ENCODE measurements at places on chromosomes 6 and 20.

- DNase-seq: no peak
These were observed 93.3 kb upstream of the IYD start for GRCh38 chr6:150275489-150275888.

- no peak for DNase-seq
These were observed 68.5 kb downstream of the FAM229B start for GRCh38 chr6:112155886-112156285.

- DNase-seq: no peak
These were observed 43.1 kb upstream of the SNX9 start for GRCh38 chr6:157779705-157780604.

DNA sequence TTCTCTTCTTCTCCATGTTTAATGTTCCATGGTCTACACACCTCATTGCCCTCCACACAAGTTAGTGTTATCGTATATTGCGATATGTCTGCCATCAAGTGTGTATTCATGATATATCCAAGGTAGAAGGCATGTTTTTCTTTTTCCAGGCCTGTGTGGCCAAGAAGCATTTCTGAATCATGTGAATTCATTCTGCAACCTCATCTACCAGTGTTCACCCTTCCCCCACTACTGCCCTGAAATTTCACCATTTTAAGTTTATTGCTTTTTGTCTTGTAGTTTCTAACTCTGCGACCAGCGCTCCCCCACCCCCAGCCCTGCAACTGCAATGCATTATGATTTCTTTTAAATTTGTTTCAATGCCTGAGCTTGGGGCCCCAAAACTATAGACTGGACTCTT is 618.0 kb upstream of the FLRT3 start:
- DNase-seq: no peak

- DNase-seq: no peak
These were observed 314.1 kb downstream of the CD83 start for GRCh38 chr6:14431385-14432330.

DNA sequence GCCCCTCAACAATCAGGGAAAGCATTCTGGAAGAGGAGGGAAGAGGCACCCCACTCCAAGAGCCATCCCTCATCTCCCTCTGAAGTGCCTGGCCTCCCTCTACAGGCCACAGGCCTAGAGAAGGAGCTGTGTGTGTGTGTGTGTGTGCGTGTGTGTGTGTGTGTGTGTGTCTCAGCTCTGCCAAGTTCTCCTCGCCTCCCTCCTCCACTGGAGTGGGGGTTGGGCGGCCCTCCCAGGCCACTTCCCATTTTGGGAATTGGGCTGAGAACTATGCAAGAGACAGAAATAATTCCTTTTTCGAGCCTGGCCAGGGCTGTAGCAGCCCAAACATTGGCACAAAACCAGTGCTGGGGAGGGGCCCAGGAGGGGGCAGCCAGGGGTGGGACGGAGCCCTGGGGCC is 35.7 kb downstream of the KCNB1 start:
- DNase-seq: no peak

- DNase-seq: no peak
These were observed 93.7 kb upstream of the SCGN start for GRCh38 chr6:25558155-25558817.

DNA sequence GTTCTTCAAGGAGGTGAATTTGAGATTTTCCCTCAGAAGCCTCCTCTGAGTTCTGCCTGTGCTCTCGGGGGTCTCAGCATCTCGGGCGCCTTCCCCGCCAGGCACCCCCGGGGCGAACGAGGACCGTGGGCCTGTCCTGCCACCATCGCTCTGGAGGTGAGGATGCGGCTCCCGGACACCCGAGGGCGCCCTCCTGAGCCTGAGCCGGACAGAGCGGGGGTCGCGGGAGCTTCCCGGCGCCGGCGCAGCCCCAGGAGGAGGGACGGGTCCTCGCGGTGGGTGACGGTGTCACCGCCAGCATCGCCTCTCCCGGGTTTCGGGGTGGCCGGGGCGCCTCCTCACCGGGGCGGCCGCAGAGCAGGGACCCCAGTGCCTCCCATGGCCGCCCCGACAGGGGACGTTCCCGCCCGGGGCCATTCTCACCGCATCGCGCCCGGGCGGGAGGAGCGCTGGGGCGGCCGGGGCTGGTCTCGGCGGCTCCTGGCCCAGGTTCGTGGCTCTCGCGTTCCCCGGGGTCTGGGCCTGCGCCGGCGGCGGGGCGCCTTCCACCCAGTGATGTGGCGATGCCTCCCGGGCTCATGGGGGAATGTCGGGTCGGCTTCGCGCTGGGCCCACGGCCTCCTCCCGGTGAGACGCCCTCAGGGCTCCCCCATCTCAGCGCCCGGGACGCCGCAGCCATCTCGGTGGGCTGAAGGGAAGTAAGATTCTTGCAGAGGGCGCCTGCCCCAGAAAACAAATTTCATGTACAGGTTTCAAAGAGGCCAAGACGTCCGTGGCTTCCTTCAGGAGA is 210.5 kb downstream of the ERMARD start:
- no peak for DNase-seq

DNA sequence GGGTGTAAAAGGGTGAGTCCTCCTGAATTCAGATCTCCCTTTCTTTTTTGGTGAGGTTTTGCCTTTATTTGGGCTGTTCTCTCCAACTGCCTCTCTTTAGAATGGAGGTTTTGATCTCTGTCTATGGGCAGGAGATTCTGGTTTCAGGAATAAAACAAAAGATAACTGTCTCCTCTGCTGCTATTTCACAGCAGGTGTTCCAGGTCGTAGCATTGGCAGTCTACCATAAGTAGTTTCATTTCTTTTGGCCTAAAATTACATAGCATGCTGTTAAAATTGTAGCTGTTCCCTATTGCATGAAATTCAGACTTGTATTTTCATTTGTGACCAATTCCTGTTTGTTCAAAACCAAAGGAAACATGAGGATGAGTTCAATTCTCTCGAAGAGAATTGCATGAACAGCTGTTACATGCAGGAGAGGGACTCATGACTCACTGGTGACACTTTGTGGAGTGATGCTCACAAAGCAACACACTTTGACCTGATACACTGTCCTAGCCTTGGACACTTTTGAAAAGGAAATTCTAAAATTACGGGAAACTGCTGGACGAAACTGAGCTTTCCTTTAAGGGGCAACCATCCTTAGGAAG is 76.8 kb upstream of the SIRPG start:
- DNase-seq: no peak

DNA sequence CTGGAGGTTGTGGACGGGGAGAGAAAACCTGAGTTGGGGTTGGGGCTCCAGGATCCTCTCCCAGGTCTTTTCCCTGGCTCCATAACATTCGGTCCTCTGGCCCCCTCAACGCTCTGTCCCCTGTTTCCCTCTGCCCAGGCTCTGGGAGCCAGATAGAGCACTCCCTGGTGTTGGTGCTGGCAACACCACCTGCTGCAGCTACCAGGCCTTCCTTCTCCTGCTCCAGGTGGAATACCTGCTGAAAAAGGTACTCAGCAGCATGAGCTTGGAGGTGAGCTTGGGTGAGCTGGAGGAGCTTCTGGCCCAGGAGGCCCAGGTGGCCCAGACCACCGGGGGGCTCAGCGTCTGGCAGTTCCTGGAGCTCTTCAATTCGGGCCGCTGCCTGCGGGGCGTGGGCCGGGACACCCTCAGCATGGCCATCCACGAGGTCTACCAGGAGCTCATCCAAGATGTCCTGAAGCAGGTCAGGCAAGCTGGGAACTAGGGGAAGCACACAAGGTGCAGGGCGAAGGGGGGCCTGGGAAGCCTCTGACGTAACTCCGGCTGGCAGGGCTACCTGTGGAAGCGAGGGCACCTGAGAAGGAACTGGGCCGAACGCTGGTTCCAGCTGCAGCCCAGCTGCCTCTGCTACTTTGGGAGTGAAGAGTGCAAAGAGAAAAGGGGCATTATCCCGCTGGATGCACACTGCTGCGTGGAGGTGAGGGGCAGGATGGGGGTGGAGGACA is 14.6 kb downstream of the DEF6 start:
- DNase-seq: no peak

- no peak for DNase-seq
These were observed 17.9 kb downstream of the TAF4 start for GRCh38 chr20:62047666-62048345.
